ENCODE measurements at places on chromosomes 4 and X.

DNA sequence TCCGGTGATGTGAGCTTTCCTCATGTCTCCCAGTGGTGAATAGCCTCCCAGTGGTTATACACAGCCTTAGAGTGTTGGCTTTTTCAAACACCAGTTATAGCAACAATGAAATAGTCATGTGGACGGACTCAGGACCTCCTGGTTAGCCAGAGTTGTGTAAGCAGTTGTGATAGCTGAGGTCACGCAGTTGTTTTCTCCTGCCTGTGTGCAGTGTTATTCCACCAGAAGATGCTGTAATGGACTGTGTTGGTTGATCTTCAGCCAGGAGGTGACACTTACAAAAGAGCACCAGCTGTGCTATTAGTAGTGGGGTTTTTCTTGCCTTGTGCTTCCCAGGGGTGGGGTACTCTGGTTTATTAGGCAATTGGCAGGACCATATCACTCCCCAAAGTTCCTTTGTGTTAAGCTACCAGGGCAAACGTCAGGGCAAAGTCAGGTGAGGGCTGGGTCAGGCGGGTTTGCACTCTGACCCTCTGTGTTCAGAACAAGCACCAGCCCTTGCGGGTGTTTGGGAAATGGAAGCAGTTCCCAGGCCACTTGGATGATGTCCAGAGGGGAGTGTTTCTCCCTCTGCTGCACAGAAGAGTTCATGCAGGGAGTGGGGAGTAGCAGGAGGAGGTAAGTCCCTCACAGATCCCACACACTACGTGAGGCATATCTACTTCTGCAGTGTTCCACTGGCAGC lies 252.6 kb downstream of the TMEM47 start:
- DNase-seq = no peak

- no peak for DNase-seq
Measured at GRCh38 chr4:53654300-53654758, 63.0 kb upstream of the LNX1 start.

- no peak for DNase-seq
Measured at GRCh38 chrX:69323786-69324720, 158.8 kb upstream of the PJA1 start.

DNA sequence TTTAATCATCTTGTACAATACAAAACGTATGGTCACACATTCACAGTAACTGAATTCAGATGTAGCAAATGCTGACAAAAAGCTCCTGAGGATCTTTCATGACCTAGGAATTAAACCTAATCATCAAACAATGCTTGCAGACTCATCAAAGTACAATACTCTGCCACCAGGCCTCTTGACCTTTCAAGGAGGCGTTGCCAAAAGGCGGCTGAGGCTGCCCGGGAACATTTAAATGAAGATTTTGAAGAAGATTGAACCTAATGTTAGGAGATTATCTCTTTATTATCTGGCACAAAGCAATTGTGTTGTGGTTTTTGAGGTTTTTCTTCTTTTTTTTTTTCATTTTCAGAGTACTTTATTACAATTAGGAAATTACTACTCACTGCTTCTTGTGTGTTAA lies 340.5 kb downstream of the GALNTL6 start:
- DNase-seq = no peak

DNA sequence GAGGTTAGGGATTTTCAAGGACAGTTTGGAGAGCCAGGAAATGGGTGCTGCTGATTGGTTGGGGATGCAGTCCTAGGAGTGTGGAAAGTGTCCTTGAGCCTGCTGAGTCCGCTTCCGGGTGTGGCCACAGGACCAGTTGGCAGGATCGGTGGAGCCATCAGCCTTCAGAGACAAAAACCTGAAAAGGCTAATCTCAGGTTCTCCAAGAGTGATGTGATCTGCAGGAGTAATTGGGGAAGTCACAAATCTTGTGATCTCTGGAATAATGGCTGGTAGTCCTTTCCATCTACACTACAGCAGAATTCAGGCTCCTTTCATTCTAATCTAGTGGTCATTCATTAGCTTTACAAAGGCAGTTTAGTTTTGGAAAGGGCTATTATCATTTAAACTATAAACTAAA lies 55.9 kb upstream of the BMP2K start:
- DNase-seq = no peak

- no peak for DNase-seq
Measured at GRCh38 chr4:5758741-5759140, 47.7 kb downstream of the EVC start.

- DNase-seq = no peak
Measured at GRCh38 chrX:27883468-27884092, 75.8 kb downstream of the MAGEB10 start.

DNA sequence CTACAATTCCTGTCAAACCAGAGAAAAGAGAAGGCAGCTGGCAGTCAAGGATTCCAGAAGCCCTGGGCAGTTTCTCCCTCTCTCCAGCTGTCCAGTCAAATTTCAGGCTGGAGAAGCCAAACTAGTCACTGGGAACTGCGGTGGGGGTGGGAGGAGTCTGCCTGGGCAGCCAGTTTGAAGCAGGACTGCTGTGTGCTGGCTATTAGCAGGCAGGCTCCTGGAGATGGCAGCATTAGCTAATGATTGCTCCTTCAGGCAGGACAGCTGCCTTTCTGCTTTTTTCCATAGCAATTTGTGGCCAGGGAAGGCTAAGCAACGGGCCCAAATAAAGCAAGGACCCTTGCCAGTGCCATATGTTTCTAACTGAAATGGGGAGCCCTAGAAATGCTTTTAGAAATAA lies 44.7 kb upstream of the FGF13 start:
- DNase-seq = no peak

- no peak for DNase-seq
Measured at GRCh38 chr4:162234595-162234994, 70.8 kb upstream of the FSTL5 start.

GRCh38 chr4:73067971-73068394 lies 1.5 kb downstream of the COX18 start:
- no peak for DNase-seq

DNA sequence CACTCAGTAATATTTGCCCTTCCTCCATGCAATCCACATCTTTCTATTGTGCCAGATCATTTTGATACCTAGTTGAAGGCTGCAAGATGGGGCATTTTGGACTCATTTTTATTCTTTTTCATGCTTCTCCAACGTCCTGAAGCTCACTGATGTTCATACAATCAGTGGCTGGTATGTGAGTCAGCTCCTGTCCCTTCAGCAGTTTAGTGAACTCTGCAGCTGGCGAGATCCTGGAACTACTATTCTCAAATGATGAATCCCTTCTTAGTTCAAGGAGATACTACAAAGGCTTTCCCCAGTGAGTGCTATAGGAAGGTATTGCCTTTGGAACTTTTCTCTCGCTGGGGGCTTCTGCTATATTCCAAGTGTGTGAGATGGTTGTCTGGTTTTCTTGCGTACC lies 9.6 kb upstream of the CCDC149 start:
- DNase-seq = no peak

DNA sequence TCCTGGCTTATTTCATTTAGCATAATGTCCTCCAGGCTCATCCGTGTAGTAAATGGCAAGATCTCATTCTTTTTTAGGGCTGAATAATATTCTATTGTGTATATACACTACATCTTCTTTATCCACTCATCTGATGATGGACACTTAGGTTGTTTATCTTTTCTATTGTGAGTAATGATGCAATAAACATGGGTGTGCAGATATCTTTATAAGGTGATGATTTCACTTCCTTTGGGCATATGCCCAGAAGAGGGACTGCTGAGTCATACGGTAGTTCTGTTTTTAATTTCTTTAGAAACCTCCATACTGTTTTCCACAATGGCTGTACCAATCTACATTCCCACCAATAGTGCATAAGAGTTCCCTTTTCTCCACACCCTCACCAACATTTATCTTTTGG lies 317.6 kb upstream of the CNKSR2 start:
- DNase-seq = no peak

DNA sequence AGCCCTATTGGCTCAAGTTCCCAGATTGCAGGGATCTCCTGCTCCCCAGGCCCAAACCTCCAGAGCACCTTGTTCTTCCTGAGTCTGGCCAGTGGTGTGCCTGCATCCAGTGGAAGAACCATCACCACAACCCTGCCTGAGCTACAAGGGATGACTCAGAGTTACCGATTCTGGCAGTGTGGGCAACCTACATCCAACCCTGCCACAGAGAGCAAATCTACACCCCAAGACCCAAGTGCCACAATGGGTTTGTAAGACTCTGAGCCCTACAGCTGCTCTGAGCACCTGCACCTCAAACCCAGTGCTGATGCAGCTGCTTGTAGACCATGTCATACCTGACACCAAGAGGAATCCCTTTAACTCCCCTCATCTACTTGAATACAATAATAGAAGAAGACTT lies 110.0 kb downstream of the SOWAHB start:
- DNase-seq = no peak

GRCh38 chr4:150078579-150079080 lies 385 bp downstream of the DCLK2 start:
- DNase-seq = no peak

GRCh38 chr4:57075367-57075766 lies 34.8 kb downstream of the IGFBP7 start:
- DNase-seq = no peak

DNA sequence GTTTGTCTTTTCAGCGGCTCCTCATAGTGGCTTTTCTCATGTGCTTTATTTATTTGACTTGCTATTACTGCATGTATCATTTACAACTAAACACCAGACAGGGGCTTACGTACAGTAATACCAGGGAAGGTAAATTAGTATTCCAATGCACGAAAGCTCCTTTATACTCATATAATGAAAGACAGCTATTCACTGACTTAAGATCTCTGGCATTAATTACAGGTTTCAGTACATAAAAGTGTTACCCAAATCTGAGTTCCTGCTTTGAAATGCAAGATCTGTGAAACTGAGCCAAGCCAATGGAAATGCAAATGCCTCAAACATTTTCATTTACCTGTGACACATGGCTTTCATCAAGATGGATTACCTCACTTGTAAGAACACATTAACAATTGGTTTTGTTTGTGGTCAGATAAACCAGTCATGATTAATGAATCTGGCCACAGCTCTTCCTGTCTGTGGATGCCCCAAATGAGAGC lies 107.2 kb downstream of the ANAPC4 start:
- no peak for DNase-seq

DNA sequence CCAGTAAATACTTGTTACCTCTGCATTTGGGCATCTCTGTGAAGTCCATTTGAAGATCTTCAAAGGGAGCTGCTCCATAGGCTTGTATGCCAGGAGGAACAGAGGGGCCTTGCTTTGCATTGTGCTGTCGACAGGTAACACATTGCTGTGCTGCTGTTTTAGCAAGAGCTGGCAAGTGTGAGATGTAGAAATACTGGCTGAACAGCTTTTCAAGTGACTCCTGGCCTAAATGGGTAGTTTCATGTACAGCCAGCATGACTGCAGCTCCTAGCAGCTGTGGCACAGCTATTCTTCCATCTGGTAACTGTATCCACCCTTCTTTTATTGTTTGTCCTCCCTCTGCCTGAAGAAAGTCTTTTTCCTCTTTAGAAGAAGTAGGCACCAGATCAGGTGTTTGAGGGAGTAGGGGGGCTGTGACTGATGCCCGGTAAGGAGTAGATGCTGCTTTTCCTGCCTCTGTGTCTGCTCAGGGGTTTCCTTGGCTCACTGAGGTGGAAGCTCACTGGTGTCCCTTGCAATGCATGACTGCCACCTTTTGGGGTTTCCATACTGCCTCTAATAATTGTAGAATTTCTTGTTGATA lies 965.3 kb downstream of the CCSER1 start:
- no peak for DNase-seq

DNA sequence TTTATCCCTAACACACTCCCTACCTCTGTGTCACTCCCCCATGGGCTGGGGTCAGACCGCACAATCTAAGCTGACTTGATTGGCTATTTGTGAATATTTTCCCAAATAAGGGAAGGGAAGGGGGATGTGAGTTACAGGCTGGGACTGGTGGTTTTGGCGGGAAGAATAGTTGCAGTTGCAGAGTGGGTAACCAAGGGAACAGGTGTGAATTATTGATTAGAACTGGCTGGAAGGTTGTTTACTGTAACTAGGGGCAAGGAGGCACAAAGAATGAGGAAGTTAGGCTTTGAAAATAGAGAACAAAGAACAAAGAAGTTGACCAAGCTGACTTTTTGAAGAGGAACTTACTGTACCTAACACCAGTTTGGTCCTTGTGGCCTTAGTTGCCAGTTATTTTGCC lies 88.0 kb upstream of the XAGE2 start:
- no peak for DNase-seq

- DNase-seq = no peak
Measured at GRCh38 chrX:54419559-54420302, 20.5 kb upstream of the TSR2 start.

- peak; percentile 11 for DNase-seq
Measured at GRCh38 chr4:88821522-88821921, 123.9 kb upstream of the NAP1L5 start.

- no peak for DNase-seq
Measured at GRCh38 chr4:108143515-108143914, 25.2 kb downstream of the LEF1 start.

DNA sequence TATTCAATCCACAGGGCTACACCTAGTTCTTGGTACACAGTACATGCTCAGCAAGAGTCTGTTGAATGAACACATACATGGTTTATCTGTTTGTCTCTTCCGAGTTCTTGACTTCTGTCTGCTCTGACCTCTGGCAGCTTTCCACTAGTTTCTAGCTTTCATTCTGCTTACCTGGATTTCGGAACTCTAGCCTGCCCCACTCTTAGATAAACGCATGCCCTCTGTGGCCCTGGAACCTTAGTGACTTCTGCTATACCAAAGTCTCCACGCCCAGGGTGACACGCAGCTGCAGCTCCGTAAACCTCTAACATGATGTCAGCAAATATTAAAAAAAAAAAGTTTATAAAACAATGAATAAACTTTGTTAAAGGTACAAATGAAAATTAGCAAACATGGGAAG lies 1.3 kb upstream of the SLC25A4 start:
- no peak for DNase-seq

DNA sequence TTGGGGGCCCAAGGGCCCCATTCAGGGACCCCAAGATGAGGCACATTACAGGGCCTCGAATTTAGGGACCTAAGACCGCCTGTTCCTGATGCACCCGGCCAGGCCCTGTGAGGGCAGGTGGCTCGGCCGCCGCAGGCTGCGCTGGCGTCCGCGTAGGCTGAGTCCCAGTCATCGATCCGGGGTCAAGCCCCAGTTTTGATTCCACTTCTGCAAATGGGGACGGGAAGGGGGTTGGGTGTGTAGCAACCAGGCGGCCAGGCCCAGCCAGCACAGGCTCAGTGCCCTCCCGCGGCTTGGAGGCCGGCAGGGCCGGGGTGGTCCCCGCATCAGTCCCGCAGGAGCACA lies 327 bp downstream of the PNPLA4 start:
- DNase-seq = no peak

DNA sequence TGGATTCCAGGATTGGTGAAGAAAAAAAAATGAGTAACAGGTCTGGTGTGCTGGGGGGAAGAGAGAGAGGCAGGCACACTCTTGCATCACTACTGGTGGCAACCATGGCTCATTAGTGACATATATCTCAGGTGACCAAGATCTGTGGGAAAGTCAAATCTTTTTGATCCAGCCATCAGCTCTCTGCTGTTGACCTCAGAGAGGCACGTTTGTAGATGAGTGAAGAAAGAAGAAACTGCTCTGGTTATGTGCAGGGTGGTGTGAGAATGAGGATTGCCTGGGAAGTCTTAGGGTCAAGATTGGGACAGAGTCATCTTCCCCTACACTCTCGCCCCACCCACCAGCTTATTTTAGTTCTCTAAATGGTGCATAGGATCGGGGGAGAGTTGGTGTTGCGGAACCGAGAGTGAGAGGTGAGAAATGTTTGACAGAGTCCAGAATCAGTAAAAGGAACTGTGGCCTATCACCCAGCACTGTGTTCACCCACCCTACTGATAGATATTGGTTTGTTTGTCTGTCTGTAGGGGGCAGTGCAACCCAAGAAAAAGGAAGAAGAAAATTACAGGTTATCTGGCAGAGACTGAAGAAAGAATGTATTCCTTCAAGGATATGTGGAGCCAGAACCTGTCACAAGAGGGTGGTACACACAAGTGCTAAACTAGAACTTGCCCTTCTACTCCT lies 21.9 kb downstream of the ARMCX6 start:
- DNase-seq = peak; percentile 71

All from hematopoietic multipotent progenitor cell treated with erythropoietin and hydrocortisone succinate and interleukin-3 and kit ligand, for 17 days (in vitro differentiated cells).